ENCODE measurements at places on chromosomes 3 and 15.

- DNase-seq: no peak
Observed at GRCh38 chr3:41164777-41165176, 34.5 kb upstream of the CTNNB1 start.

DNA sequence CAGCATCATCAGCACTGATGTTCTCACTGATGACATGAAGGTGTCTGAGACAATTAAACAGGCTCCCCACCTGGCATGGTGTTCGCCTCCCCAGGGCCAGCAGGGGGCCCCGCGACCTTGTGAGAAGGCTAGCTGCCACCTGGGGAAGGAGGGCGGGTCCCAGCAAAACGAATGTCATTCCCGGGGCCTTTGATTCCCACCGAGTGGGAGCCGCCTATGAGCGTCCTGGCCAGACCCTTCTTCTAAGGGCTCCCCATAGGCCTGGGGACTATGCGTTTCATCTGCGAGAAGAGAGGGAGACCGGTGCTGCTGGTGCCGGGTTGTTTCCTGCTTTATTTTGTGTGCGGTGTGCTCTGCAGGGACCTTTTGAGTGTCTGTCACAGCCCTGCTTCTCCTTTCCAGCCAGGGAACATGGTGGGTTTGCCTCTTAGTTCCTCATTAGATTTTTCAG is 20.5 kb upstream of the MINDY4B start:
- DNase-seq: no peak

DNA sequence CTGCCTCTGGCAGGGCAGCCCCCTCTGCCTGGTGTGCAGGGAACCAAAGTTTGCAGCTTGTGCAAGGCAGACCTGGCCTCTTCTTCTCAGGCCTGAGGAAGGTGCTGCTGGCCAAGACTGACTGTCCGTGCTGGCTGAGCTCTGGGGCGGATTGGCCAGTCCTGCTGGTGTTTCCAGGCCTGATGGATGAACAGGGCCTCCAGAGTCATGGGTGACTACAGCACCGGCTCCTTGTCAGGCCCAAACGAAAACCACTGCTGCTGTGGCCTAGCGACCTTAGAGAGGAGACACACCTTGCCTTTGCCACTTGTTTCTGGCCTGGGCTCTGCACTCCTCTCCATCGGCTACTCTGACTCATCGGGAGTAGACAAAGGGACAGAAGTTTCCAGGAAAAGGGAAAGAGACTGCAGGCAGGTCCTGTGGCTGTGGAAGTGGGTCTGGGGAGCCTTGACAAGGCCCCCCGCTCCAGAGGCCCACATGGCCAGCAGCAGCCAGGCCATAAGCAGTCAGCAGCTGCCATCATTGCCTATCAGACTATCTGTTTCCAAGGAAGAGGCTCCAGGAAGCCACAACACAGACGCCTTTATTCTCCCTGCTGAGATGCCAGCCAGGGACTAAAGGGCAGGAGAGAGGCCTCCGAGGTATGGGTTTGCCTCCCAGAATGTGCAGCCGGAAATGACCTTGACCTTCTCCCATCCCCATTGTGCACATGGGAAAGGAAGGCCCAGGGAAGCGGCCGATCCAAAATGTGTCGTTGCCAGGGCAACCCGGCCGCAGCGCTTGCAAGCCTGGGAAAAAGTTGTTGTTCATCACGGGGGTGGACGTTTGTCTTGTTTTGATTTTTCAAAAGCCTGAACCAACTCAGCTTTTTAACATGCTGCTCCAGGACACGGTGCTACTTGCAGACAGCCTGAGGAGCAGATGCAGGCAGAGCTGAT is 160.5 kb downstream of the CHSY1 start:
- peak; percentile 51 for DNase-seq

DNA sequence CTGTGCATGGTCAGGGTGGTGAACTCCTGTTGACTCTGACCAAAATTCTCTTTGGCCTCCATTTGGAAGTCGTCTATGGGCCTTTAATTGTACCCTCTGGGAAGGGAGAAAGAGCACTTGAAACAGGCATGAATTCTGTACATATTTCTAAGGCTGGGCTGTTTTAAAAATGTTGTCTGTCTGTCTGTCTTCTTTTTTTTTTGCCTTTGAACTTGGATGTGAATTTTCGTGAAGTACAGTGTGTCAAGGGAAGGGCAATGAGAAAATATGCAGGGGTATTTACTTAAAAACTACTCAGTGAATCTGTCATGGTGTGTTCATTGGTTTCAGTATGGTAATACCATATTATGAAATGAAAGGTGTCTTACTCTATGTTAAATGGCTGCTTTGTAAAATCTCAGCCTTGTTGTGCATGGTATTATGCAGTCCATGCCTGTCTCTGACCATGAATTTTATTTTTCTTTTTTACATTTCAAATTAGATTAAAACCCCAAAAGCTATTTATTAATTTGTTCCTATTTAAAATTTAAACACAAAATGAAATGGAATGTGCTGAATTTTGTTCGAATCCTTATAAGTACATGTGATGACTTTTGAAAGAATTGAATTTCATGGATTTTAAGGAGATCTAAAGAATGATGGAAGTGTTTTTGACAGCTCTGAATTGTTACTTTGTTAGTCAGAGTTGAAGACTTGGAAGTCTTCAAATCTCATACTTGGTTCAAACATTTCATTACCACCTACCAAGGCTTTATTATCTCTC is 51.1 kb downstream of the RARB start:
- DNase-seq: no peak

DNA sequence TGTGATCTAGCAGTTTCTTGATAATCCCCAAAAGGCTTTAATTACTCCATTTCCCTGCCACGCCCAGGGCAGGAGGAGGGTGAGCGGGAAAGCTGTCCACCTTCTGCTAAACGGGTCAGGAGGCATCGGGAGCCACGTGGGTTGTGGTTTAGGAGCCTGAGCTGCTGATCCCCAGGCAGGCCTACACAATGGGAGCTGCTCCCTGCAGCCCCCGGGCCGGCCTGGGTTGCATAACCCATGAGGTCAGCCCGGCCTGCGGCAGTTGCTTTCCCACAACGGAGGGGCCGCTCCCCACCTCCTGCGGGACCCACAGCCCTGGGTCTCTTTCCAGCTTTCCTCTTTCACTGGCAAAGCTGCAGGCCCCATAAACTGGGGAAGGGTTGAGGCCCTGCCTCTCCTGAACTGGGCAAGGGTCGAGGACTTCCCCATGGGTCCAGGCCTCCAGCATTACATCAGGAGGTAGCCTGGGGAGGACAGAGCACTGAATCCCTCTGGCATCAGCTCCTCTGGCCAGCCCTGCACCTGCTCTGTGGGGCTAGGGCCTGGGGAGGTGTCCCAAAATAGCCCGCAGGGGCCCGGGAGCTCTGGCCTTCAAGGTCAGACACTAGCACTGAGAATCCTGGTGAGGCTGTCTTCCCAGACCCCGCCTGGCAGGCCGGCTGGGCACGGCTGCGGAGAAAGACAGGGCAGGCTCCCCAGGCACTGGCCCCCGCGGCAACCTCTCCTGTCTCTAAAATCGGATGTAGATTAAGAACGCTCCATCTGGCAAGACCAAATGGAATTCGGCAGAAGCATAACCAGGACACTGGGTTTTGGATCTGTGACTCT is 47.3 kb downstream of the ZDHHC19 start:
- no peak for DNase-seq

- no peak for DNase-seq
Observed at GRCh38 chr15:44788748-44789147, 52.4 kb downstream of the TRIM69 start.

DNA sequence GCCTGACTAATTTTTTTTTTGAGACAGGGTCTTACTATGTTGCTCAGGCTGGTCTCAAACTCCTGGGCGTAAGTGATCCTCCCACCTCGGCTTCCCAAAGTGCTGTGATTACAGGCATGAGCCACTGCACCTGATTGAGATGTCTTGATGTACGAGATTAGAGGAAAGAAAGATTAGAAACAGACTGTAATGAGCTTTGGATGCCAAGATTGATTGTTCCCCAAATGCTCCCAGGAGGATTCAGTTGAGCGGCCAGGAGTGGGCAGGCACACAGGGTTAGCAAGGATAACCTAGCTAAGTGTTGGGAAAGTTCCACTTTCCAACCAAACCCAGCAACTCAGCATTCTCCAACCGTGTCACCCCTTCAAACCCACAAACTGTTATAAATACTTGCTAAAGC is 63.7 kb downstream of the SRGAP3 start:
- no peak for DNase-seq

- no peak for DNase-seq
Observed at GRCh38 chr15:47443839-47444238, 273.5 kb upstream of the SEMA6D start.

GRCh38 chr3:137766041-137766875 is 2.1 kb downstream of the SOX14 start:
- DNase-seq: no peak

DNA sequence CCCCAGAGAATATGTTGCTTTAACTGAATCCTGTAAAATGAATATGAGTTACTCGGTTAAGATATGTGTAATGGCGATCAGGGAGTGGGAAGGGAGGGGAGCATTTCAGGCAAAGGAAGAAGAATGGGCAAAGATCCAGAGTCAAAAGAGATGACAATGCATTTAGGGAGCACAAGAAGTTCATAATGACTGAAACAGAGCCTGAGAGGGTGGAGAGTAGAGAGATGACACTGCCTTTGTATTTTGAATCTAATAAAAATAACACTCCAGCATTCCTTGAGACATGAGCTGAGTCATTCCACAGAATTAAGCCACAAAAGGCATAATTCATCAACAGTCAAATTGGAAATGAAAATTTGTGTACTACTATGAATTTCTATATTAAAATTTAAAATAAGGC is 105.3 kb upstream of the PEX5L start:
- DNase-seq: no peak

DNA sequence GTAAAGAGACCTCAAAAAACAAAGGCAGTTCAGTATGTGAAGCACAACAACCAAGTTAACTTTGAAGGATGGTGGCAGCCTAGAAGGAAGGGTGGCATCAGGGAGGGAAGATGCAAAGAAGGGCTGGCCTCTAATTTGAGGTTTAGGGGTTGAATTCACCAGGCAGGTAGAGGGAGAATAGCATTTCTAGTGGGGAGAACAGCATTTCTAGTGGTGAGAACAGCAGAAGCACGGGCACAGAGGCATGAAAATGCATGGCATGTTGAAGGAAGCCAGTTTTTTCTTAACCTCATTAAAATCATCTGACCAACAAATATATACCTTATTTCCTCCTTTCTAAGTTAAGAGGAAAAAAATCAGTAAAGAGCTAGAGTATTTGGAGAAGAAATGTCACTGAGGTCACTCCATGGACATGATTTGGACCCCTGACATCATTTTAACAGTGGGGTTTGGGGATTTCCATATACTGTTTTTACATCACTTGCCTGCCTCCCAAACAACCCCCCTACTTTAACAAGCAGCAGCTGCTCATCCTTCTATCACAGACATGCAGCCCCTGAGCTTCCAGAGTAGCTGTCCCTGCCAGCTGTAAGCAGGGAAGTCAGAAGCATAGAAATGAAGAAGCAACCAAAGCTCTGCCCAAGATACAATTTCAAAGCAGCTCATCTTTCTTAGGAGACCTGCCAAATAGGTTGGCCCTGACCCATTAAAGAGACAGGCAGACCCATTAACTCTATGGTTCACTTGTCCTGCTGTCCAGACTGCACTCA is 2.4 kb upstream of the POPDC2 start:
- no peak for DNase-seq

- no peak for DNase-seq
Observed at GRCh38 chr3:134918441-134918840, 123.4 kb downstream of the EPHB1 start.

GRCh38 chr3:31572236-31573004 is 39.7 kb downstream of the STT3B start:
- DNase-seq: no peak

GRCh38 chr3:146750196-146750595 is 145.1 kb upstream of the PLSCR5 start:
- no peak for DNase-seq

GRCh38 chr3:23170291-23170690 is 32.8 kb upstream of the UBE2E2 start:
- no peak for DNase-seq

DNA sequence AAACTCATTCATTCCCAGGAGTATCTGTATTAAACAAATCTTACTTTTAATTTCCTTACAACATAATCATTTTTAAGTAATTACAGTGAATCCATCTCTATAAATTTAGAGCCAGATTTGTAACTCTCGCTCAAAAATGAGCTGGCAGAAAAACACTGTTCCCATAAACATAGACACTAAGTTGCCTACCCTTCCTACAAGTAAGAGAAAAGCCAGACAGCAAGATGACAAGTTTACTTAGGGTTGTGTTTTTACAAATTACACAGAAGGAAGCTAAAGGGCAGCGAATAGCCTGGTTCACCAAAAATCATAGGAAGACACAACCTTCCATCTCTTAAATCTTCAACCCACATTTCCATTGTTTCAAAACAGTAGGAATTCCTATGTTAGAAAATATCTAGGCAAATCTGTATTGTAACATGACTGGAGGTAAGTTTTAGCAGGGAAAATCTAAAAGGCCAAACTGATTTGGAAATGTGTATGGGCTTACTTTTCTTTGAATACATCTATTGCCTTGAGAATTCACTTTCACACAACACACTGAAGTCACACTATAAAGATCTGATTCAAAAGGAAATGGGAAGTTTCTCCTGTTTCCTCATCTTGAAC is 21.7 kb downstream of the HERC1 start:
- no peak for DNase-seq

GRCh38 chr15:83612226-83612625 is 41.7 kb upstream of the ADAMTSL3 start:
- DNase-seq: no peak

DNA sequence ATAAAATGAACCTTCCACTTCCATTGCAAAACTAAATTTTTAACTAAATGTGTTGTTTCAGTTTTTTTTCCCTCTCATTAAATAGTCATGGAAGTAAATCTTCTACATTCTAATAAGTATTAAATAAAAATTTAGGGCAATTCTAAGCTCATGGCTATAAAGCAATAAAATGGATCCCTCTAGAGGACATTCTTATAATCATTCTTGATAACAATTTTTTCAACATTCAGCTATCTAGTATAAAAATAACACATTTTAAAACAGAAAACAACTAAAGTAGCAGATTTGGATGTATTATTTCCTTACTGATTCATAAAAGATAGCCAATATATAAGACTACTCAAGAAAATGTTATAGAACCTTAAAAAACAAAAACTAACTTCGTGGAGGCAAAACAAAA is 393.1 kb downstream of the PLOD2 start:
- DNase-seq: no peak

DNA sequence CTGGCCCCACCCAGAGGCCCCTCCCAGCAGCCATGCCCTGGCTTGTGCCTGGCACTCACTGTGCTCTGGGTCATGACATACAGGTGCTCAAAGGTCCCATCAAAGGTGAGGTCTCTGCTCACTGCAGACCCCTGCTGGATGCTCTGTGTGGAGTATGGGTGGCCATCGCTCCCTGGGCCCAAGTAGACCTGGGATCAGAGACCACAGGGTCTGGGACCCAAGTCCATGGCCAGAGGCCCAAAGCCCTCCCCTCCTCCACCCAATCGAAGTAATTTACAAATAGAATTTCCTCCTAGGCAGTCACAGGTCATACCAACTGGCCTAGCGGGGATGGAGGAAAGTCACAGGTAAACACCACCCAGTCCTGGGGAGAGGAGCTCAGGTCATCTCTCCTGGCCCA is 7.6 kb downstream of the PLXNB1 start:
- no peak for DNase-seq

- DNase-seq: no peak
Observed at GRCh38 chr3:138696666-138697370, 88.2 kb downstream of the FAIM start.

- DNase-seq: peak; percentile 71
Observed at GRCh38 chr3:49171119-49171774, at the start of gene KLHDC8B. TSS of gene KLHDC8B (plus strand) at chr3:49171598. CDS start at chr3:49172770, 1,172 bp downstream.
